Hippocampal formation (tissue), 2 donors: ENCODE measurements at places on chromosomes 6 and 20.

- DNase-seq = no peak
Measured at GRCh38 chr6:137811916-137812553, 55.0 kb upstream of the TNFAIP3 start.

GRCh38 chr6:11538052-11538818, 686 bp downstream of the TMEM170B start:
- peak; percentile 22 for DNase-seq

- no peak for DNase-seq
Measured at GRCh38 chr20:16707674-16708073, 22.2 kb upstream of the SNRPB2 start.

- DNase-seq = no peak
Measured at GRCh38 chr6:105069821-105070445, 109.9 kb downstream of the POPDC3 start.

- no peak for DNase-seq
Measured at GRCh38 chr6:100347901-100348550, 116.7 kb downstream of the SIM1 start.

DNA sequence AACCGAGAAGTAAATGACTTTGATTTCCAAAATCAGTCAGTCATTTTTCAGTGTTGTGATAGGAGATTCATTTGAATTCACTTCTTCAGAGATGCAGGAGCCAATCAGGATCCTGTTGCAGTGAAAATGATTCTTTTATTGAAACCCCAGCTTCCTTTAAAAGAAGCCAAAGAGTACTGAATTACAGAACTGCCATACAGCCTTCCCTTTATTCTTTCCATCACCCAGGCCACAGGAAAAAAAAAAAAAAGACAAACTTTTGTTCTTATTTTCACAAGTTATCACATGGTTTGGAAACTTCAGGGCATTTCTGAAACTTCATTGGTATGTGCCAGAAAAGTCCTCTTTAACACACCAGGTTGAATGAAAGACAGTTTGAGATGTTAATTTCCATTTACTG, 1.8 kb upstream of the CARMIL1 start:
- DNase-seq = peak; percentile 34

GRCh38 chr6:107186047-107186446, 70.7 kb upstream of the BEND3 start:
- no peak for DNase-seq

- no peak for DNase-seq
Measured at GRCh38 chr6:118896339-118897136, 2.6 kb downstream of the ASF1A start.

GRCh38 chr20:25198663-25199383, 3.3 kb downstream of the ENTPD6 start:
- no peak for DNase-seq

DNA sequence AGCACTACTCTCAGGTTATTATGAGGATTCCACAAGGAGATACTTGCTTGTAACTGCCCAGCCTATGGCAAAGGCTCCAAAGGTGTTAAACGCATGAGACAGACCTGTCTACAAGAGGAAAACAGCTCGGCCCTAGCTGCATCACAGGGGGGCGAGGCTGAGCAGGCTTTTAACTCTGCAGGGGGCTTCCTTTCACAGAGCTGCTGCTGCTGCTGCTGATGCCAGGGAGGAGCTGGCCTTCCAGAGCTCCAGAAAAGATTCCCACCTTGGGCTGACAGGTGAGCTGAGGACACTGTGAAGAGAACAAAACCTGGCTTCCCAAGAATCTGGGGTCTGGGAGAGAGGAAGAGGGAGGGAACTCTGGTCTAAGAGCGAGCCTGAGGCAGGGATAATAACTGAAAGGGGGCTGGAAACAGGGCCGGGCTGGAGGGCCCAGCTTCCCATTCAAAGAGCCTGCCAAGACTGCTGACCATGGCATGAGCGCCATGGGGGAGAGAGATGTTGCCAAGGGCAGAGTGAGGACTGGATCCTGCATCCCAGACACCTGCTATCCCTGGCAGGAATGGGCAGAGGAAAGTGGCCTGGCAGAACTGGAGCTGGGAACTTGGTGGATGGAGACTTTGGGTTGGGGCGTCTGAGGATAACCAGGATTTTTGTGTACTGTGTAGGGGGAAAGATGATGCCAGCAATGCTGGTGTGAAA, 211.1 kb upstream of the LRFN2 start:
- no peak for DNase-seq

- no peak for DNase-seq
Measured at GRCh38 chr20:16713066-16713465, 16.8 kb upstream of the SNRPB2 start.

DNA sequence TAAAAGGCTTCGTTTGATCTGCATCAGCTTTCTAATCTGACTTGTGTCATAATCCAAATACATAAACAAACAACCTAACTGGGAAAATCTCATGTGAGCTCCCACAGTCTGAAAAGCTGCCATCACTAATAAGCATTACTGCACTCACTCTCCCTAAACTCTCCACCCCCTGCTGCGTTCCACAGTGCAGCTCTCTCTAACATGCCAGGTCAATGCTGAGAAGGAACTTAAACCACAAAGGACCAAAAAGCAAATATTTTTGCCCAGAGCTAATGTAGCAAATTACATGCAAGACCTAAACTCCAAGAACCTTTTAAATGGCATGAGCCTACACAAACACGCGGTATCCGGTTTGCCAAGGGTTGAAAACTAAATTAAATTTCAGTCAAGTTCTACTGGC, 542.3 kb upstream of the JARID2 start:
- DNase-seq = no peak

DNA sequence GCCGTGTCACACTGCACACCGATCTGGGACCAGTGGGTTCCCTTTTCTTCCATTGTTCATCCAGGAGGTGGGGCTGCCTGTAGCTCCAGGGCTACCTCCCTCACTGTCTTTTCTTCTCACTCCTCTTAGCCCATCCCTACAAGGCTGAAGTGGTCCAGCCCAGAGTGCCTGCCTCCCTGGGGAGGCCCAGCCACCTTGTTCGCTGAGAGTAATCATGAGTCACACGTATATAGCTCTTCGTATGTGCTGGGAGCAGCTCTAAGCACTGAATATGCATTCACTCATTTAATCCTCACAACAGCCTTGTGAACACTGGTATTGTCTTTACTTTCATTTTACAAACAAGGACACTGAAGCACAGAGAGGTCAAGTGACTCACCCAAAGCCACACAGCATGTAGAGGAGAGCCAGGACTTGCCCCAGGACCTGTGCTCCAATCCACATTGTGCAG, 14.7 kb upstream of the CCDC167 start:
- DNase-seq = no peak

- DNase-seq = no peak
Measured at GRCh38 chr6:139490482-139490881, 116.0 kb upstream of the CITED2 start.

GRCh38 chr6:116682334-116682712, 1.3 kb downstream of the KPNA5 start:
- DNase-seq = no peak

GRCh38 chr20:11957911-11958310, 40.2 kb downstream of the BTBD3 start:
- no peak for DNase-seq

DNA sequence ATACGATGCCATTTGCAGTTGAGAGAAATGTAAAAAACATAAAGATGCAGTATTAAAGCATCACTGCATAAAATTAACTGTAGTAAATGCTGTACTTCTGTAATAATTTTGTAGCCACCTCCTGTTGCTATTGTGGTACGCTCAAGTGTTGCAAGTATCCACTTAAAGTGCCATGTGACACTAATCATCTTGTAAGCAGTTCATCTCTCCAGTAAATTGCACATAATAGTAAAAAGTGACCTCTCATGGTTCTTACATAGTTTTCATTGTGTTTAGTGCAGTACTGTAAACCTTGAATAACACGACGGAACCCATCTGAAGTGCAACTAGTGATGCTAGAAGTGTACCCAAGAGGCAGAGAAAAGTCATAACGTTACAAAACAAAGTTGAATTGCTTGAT, 190.1 kb upstream of the VGLL2 start:
- DNase-seq = no peak

- DNase-seq = peak; percentile 86
Measured at GRCh38 chr6:26156105-26156849, 69.0 kb downstream of the HFE start.

- no peak for DNase-seq
Measured at GRCh38 chr6:118260833-118261232, 287.3 kb upstream of the PLN start.

DNA sequence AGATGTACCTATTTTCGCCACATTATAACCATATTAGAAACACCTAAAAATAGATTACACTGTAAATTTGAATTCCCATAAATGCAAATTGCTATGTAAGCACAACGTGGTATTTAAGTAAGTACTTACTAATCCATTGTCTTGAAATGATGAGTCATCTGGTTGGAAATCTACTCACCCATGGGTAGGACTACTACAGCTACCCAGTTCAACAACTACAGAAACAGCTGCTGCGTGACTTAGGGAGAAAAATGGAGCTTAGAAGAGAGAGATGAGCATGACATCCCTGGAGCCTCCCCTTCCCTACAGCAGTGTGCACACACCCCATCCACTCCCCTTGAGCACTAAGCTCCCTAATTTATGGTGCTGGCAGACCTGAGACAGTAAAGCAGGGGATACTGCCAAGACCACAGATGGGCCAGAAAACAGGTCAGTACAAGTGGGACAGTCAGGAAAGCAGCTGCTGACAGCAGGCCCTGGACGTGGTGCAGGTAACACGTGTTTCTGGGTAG, 26.9 kb downstream of the RRAGD start:
- no peak for DNase-seq

DNA sequence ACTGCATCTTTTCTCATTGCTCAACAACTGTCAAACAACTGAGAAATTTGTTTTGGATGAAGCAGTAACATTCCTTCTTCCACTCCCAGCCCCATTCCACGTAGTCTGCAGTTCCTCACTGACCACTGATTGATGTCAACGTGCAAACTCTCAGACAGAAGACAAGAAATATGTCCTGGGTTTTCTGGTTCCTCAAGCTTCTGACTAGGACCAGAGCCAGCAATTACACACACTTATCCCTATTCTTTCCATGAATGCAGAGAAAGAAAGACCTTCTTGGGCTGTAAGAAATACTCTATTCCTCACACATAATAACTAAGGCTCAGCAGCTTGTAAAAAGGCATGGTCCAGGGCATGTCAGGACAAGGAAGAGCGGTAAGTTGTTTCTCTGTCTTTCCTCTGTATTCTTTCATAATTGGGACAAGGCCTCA, 790.1 kb upstream of the SLC35B3 start:
- no peak for DNase-seq

GRCh38 chr6:20919677-20920385, 385.6 kb downstream of the CDKAL1 start:
- no peak for DNase-seq

DNA sequence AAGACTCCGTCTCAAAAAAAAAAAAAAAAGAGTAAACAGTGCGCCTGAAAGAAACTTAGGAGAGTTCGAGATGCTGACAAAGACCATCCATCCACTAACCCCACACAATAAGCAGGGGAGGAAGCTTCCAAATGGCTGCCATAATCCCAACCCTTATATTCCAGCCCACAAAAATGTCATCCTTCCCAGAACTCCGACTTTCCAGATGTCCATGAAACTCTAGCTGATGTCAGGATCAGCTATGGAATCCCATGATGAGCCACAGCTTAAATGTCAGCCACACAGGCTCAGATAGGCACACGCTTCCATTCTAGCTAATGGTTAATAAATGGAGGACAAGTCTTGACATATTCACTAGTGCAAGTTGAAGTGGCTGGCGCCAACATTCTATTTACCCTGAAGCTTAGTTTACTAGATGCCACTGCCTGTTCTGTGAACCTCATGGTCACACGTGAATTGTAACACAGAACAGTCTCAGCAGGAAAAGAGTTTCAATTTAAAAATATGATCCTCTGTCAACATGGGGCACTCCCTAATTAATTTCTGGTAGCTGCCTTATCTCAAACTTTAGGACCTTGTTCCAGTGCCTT, 75.5 kb downstream of the FOXF2 start:
- no peak for DNase-seq

DNA sequence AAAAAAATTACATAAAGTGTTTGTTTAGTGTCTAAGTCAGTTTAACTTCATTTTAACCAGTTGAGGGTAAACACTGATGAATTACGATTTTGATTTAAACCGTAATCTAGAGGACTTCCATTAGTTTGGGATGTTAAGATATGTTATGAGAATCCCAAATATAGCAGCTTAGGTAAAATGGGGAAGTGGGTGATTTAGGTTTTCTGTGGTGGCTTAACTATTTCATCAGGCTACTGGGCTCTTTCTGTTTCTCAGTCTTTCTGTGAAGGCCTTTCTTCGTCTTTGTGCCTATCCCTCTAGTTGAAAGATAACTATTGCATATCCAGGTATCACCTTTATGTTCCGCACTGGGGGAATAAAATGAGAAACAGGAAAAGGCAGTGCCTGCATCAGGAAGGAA, 27.9 kb downstream of the CENPW start:
- DNase-seq = no peak

DNA sequence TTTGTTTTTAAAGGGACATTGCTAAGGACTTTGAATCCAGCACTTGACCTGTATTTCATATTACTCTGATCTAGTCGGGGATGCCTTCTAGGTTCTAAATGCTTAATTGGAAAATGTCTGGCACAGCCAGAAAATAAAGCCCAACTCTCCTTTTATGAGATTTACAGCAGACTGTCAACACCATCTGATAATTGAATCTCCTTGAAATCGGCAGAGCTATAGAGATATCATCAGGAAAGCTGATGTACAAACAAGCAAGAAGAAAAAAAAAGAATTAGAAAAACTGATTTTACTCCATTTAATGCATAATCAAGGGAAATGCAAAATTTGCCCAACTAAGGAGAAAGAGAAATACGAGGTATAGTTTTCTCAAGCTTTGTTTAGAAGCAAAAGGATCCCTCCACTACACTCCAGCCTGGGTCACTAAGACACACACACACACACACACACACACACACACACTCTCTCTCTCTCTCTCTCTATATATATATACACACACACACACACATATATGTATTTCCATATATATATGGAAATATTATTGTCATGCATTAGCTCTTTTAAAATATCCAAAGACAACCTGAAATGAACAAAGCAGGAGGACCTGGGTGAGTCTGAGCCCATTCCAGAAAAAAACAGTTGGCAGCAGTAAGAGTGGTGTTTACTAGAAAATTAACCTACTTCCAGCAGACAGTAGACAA, 9.5 kb upstream of the FOXC1 start:
- no peak for DNase-seq
